ENCODE measurements at places on chromosomes 3 and 15.

- peak; percentile 79 for DNase-seq
Measured at GRCh38 chr3:46558184-46559043, 7.7 kb downstream of the LRRC2 start.

- no peak for DNase-seq
Measured at GRCh38 chr15:94259121-94259751, 27.9 kb downstream of the MCTP2 start.

DNA sequence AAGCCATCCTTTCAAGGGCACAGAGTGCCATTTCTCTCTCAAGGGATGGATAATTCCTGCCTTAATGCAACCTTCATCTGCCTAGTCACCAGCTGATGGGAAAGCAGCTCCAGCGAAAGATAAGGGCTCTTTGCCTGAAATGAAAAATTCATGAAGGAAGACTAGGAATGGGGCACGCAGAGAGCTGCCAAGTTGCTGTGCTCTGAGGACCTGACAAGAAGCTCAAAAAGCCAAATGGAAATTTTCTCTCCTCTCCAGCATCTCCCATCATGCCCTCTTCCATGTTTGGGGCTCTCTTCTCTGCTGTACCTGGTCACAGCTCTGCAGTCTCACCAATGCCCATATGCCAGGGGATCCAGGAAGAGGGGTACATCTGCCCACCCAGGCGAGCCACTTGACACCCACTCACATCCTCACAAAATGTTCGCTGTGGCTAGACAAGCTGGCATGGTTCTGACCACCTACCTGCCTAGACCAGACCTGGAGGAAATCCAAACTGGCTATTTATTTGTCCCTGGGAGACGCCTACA is 29.3 kb upstream of the ABHD2 start:
- no peak for DNase-seq

DNA sequence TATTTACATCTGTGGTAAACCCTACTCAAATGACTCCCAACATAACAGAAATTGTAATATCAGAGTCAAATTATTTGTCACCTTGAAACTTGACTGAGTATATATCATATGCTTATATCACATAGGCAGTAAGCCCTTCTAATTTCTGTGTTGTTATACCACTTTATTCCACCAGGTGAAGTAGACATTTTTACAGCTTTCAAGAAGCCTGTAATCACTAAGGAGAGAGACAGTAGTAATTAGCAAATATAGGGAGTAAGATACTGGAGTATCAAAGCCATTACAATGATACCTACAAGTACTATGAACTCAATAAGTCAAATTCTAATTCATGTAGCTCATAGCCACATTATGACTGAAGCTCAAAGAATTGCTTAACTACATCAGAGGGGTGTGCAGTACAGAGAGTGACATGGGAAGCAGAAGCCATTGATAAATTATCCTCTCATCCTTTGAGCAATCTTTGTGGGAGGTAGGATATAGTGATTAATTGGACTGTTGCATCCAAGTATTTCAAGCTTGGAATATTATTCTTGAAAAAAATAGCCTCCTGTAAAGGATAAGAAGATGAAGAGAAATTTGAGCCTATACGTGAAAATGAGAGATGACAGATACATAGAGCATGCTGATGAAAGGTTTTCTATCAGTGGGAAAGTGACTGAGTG is 1005.9 kb downstream of the ZPLD1 start:
- peak; percentile 39 for DNase-seq

- no peak for DNase-seq
Measured at GRCh38 chr3:180142041-180142440, 105.3 kb upstream of the PEX5L start.

GRCh38 chr3:133505813-133506212 is 67.7 kb upstream of the CDV3 start:
- no peak for DNase-seq

GRCh38 chr3:98376631-98377030 is 13.8 kb upstream of the OR5K3 start:
- DNase-seq, result no peak

GRCh38 chr3:148865049-148865448 is at the start of gene CPA3:
TSS of gene CPA3 (plus strand) at chr3:148865296. CDS start at chr3:148865308, 12 bp downstream.
- DNase-seq, result no peak

DNA sequence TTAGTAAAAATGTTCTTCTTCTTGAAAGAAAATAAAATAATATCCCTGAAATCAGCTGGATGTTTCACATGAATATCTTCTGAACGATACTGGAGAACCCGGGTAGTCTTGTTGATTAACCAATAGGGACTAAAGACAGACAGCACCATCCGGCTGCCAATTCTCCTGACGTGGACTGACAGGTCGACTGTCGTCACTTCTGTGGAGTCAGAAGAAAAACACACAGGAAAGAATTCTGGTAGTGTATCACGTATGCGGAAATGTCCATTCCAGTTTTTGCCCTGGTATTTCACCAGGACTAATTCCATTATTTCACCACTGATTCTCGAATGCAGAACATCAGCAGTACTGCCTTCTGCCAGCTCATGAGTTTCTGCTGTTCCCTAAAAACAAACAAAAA is 144.6 kb downstream of the VPS13C start:
- DNase-seq, result no peak

- no peak for DNase-seq
Measured at GRCh38 chr3:71194785-71195184, 388.7 kb downstream of the FOXP1 start.

GRCh38 chr15:51841406-51842040 is 12.1 kb downstream of the TMOD3 start:
- no peak for DNase-seq

DNA sequence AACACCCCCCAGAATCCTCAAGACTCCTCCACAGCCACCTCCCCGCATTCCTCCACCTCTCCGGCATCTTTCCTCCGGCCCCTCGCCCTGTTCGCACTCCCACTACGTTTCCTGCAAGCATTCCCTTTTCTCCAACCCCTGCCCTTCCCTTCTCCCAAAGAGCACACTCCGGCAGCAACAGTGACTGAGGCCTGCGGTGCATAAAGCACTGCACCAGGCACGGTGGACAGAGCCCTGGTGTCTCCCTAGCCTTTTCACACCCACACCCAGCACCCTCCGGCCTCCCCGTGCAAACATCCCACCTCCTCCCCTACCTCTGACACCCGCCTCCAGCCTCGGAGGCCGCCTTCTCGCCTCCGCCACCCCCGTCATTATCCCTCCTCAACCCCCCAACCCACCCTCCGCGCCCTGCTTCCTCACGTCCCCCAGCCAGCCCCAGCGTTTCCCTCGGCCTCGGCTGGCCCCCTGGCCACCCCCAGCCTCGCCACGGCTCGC is 577 bp downstream of the ZNF148 start:
- DNase-seq, result peak; percentile 76

- DNase-seq, result no peak
Measured at GRCh38 chr15:98655732-98656131, 7.4 kb downstream of the IGF1R start.
